ENCODE measurements at places on chromosomes 2 and 18. TPM values are rescaled to one million over a fixed set of nuclear protein-coding genes. Genes with fewer than 3 reads are reported as not detected.

GBX2 gene
- polyA plus RNA-seq: not detected

TMEM200C gene
- 4.9 TPM for polyA plus RNA-seq

ALPG gene
- polyA plus RNA-seq: not detected

CWC22 gene
- polyA plus RNA-seq: 33.7 TPM

WDPCP gene
- polyA plus RNA-seq: 15.3 TPM

ANKRD53 gene
- polyA plus RNA-seq: 3.3 TPM

Data from left lung (tissue), 14 donors.